Neural progenitor cell (in vitro differentiated cells): ENCODE measurements at places on chromosomes 7 and 10.
A peak's percentile ranks its signal among the peaks of the same experiment; 100 is the strongest.

DNA sequence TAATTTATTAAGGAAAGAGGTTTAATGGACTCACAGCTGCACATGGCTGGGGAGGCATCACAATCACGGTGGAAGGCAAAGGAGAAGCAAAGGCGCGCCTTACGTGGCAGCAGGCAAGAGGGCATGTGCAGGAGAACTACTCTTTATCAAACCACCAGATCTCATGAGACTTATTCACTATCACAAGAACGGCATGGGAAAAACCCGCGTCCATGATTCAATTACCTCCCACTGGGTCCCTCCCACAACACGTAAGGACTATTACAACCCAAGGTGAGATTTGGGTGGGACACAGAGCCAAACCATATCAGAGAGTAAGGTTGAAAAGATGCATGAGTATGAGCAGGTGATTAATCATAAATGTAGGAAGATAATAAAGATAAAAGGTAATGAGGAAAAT is 3.2 kb upstream of the JCAD start:
- no peak for DNase-seq

DNA sequence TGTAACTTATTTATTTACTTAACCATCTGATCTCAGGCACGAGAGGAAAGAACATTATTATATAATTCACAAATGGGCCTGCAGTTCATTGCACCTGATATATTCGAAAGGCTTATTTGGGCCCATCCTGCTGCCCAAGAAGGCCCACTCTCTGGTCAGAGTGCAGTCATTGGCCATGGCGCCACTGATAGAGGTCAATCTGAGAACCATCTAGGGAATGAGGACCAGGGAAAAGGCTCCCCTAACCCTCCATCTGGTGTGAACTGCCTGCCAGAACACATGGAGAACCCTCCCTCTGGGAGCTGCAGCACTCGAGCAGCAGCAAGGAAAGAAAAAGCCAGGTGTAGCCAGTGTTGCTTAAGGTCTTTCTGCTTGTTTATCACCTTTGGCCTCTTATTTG is 136.6 kb downstream of the REEP3 start:
- DNase-seq: no peak

GRCh38 chr10:124283949-124284250 is 134.8 kb downstream of the OAT start:
- DNase-seq: no peak

GRCh38 chr7:1861799-1862458 is 191.9 kb downstream of the ELFN1 start:
- no peak for DNase-seq

DNA sequence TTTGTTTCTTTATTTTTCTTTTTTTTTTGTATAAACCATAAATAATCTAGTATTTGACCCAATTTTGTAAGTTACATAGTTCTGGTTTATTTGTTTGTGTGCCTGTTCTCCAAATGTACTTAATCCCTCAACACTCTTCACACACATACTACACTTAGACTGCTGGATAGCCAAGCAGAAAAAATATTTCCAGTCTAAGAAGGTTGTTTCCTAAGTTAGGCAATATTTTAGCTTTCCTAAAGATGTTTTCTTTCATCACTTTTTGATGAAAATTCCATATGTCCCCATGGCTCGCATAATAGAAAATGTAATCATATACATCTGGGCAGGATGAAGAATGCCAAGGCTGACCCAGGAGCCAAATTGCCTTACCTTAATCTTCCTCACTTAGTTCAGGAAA is 105.3 kb downstream of the PPP1R3A start:
- DNase-seq: no peak

DNA sequence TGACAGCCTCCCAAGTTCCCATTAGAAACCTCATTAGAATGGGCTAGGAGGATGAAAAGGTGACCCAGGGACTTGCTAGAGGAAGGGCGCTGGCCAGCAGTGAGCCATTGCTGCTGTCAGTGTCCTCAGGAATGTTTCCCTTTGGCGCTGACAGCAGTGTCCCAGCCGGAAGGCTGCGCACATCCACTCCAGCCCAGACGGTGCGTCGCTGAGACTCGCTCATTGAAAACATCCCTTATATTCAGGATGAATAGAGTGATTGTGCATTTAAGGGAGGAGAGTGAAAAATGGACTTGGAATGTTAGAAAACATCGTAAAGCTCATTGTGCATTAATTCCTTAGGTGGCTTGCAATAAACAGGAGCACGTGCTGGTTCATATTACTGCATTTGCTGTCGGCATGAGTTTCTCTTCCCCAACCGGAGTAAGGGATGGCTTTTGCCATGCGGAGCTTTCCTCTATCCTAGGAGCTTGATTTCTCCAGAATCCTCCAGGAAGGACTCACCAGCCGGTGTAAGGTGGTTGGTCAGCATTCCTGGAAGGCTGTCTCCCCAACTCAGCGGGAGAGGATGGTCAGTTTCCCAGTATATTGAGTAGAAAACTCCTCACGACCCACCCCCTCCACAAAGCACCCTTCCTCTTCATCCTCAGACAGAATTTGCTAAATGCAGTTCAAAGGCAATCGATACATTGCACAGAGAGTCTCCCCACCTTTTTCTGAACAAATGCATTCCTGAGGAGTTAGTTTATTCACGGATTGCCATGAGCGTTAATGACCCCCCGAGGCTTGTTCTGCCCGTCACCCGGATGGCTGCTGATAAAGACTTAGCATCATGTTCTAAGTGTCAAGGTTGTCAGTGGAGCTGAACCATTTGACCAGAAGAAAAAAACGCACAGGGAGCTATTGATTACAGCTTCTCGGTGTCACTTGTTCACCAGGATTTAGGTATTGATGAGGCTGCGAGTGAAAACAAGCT is 201.8 kb downstream of the EBF3 start:
- peak; percentile 28 for DNase-seq

GRCh38 chr10:22342421-22342820 is 2.9 kb upstream of the SPAG6 start:
- DNase-seq: peak; percentile 19

- DNase-seq: no peak
Measured at GRCh38 chr10:76950354-76950753, 687.3 kb downstream of the KCNMA1 start.

GRCh38 chr7:44466300-44467216 is 23.9 kb downstream of the NUDCD3 start:
- no peak for DNase-seq

DNA sequence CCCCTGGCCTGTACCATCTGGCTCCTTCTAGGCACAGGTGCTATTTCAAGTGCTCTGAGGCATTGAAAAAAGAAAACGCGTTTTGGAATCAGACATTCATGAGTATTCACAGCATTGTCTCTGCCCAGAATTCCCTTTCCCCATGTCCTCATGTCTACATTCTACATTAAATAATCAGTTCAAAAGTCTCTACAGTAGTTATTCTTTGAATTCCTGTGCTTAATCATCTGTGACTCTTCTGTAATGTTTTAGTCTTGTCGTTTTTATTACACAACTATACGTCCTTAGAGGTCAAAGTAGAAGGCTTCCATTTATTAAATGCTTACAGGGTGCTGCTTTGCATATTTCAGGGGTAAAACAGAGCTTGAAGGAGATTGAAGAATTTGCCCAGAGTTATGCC is 95.7 kb downstream of the BICC1 start:
- DNase-seq: no peak

DNA sequence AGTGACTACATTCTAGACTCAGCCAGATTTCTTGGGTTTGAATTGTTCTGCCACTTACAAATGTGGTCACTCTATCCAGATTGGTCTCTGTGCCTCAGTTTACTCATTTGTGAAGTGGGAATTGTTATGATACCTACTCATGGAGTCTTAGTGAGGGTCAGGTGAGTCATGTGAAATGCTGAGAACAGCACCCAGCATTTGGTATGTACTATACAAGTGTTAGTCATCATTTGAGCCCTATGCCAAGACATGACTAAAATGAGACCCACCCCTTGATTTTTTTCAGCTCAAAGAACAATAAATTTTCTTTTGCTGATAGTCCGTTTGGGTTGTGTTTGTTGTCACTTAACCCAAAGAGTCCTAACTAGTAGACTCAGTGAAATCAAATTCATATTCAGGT is 92.8 kb downstream of the CHN2 start:
- no peak for DNase-seq

GRCh38 chr7:104652434-104652833 is 324.0 kb downstream of the LHFPL3 start:
- DNase-seq: no peak

DNA sequence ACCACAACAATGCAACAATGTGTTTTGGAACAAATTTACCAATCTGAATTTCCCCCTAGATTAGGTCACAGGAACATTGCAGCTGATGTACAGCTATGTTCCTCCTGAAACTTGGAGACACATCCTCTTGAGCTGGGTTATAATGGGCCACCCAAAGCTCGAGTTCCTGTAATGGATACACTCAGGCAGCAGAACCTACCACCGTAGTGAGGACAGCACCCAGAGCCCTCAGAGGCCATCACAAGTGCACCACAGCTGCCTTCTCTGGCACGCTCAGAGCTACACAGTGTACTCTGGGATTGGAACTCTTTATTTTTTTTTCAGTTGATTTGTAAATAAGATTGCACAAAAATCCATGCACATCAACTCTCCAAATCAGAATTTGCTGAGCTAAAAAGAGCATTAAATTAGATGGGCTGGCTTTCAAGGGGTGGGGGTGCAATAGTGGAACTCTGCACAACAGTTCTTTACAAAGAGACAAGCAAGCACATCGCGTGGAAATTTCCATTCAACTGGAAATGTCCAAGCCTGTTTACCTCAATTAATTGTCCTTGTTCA is 56.7 kb downstream of the EGFR start:
- no peak for DNase-seq

DNA sequence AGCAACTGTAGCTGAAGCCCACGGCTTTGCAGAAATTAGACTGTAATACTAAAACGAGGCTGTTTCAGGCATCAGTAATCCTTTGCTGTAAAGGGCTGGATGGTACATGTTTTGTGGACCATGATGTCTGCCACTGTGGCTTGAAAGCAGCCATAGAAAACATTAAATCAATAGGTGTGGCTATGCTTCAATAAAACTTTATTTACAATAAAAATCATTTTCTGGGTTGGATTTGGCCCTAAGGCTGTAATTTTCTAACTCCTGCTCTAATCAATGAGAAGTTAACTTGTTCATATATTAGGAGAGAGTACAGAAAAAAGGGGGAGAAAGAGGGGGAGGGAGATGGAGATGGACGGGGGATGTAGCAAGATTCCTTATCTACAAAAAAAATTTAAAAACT is 183.4 kb downstream of the PIP4K2A start:
- no peak for DNase-seq

- DNase-seq: peak; percentile 57
Measured at GRCh38 chr10:114550756-114551635, 107.1 kb downstream of the ABLIM1 start.

DNA sequence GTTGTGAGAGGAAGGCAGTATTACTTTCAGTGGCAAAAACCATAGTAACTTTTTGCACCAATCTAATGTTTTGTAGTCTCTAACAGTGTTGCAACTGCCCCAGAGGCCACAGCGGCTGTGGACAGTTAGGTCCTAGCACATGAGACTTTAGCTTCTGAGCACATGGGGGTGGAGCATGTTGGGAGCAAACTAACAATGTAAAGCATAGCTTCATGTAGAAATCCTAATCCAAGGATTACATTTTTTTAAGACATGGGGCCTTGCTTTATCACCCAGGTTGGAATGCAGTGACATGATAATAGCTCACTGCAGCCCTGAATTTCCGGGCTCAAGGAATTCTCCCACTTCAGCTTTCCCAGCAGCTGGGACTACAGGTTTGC is 49.0 kb downstream of the LAMB1 start:
- no peak for DNase-seq

DNA sequence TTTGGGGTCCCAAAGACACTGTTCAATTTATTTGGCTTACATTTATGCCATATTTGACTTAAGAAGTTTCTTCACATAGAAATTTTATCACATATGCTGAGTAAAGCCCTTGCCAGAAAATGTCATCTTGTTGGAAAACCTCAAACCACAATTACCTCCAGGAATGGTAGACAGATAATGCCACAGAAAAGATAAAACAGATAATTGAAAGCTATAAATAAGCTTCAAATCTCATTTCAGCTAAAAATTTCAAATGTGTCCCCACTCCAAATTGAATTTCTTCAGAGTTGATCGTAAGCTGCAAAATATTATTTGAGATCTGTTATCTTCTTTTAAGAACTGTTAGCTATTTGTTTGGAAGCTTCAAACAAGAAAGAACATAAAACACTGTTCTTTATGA is 176.4 kb upstream of the PTN start:
- DNase-seq: no peak

DNA sequence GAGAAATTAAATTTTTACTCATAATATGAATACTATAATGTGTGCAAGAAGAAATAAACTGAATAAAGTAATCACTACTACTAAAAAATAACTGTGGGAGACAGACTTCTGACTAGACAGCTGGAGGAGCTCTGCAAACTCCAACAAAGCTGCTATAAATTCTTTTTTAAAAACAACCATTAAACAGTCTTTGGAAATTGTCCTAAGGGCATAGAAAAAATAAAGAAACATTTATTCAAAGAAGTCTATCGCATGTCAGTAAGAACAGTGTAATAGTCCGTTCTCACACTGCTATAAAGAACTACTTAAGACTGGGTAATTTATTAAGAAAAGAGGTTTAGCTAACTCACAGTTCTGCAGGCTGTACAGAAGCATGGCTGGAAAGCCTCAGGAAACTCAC is 56.0 kb downstream of the ZPBP start:
- DNase-seq: no peak

- DNase-seq: no peak
Measured at GRCh38 chr10:114372179-114372578, 32.1 kb downstream of the AFAP1L2 start.

DNA sequence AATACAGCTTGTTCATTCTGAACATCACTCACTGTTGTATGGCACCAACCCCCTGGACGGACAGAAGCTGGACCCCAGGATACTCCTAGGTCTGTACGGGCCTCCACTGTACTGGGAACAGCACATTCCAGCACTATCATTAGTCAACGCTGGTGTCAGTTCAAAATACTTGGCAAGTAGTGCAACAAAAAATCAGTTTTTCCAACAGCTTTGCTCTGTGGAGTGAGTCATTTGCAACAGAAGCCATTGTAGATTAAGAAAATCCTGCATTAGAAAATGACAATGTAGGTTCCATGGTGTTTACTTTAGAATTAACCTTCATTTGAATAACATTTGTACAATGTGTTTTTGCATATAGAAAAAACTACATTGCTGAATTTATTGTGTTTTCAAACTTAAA is 266.6 kb downstream of the HDAC9 start:
- DNase-seq: no peak
